ENCODE measurements at places on chromosomes 6 and 20. TPM values are rescaled to one million over a fixed set of nuclear protein-coding genes. Genes with fewer than 3 reads are reported as not detected.

The AARS2 gene
- total RNA-seq, result 13.5 TPM

The B3GALT4 gene
- total RNA-seq, result 7.9 TPM

The ACSS1 gene
- 17.7 TPM for total RNA-seq

The C20orf204 gene
- total RNA-seq, result 6.9 TPM

The TRIM15 gene
- total RNA-seq, result not detected

The ZBTB12 gene
- 0.27 TPM for total RNA-seq

The MUC21 gene
- not detected for total RNA-seq

The MARCKS gene
- 0.35 TPM for total RNA-seq

The XKR7 gene
- not detected for total RNA-seq

The RBM24 gene
- total RNA-seq, result 2.6 TPM

The SLC26A8 gene
- not detected for total RNA-seq

The GSTA3 gene
- not detected for total RNA-seq

The ANKRD66 gene
- total RNA-seq, result not detected

The FANCE gene
- 1.1 TPM for total RNA-seq

The ULBP1 gene
- 0.41 TPM for total RNA-seq

The MCHR2 gene
- not detected for total RNA-seq

The VSTM2L gene
- not detected for total RNA-seq

The BPI gene
- not detected for total RNA-seq

The BNIP5 gene
- not detected for total RNA-seq

The CHRNA4 gene
- total RNA-seq, result not detected

The PDE7B gene
- total RNA-seq, result 0.22 TPM

The IRAK1BP1 gene
- 1.0 TPM for total RNA-seq

The RIOK1 gene
- 47.3 TPM for total RNA-seq
